ENCODE measurements at places on chromosomes 6 and 20.

GRCh38 chr6:39294899-39295298 is 19.3 kb downstream of the KCNK17 start:
- DNase-seq: no peak

DNA sequence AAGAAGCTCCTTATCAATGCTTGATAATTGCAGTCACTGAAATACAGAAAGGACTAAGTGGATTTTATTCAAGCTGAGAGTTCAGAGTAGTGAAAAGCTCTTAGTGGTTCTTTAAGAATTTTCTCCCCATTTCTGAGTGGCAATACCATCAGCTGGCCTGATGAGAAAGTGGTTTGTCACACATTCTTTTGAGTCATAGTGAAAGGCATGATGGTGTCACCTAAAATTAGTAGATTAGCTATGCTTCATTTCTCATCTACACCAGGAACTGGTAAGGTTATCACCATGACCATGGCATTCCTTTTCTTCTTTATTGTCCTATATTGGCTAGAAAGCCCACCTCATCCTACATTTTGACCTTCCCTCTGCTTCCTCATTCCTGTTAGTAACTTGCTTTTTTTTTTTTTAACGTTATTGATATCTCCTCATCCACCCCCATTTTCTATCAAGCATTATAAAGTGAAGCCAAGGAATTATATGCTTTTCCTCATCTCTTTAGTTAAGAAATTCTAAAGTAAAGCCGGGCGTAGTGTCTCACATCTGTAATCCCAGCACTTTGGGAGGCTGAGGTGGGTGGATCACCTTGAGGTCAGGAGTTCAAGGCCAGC is 67.4 kb upstream of the LOC128125822 start:
- DNase-seq: no peak

DNA sequence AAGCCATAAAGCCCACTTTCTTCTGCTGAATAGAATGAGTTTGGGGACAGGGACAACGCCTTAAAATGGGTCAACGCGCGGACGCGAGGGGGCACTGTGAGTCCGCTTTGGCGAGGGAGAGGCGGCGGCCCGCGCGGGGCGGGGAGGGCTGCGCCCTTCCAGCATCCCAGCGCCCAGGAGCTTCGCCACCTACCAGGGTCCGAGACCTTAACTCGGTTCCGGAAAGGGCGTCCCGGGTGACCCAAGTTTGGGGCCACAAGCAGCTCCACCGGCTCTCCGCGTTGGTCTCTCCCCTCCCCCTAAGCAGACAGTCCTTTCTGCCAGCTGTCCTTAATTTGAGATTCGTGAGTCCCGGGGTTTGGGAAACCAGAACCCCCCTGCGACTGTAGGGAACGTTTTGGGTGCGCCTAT is 1.8 kb upstream of the SAMD5 start:
- no peak for DNase-seq

GRCh38 chr20:13232999-13233398 is 11.9 kb downstream of the ISM1 start:
- DNase-seq: no peak

DNA sequence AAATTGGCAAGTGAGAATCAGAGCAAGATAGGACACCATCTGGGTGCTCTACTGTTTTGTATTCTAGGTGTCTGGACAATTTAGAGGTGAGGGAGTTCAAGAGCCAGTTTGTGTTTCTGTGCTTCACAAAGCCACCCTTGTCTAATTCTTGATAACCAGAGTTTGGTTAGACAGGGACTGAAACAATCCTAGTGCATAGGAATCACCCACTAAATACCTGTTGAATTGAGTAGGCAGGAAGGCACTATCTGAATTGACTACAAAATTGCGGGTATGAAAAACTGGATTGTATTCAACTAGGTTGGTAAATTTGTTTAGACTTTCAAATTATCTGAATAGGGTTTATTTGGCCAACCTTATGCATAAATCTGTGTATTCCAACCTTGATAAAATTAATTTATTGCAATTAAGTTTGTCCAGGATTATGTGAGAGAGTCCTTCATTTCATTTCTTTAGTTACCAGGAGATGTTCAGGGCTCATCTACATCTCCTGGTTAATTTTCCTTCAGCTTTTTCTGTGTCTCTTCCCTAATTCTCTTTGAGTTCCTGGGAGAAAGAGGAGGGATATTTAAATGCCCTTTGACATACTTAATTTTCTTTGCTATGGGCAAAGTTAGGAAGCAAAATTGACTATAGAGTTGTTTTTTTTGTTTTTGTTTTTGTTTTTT is 1.7 kb downstream of the TPX2 start:
- DNase-seq: no peak

DNA sequence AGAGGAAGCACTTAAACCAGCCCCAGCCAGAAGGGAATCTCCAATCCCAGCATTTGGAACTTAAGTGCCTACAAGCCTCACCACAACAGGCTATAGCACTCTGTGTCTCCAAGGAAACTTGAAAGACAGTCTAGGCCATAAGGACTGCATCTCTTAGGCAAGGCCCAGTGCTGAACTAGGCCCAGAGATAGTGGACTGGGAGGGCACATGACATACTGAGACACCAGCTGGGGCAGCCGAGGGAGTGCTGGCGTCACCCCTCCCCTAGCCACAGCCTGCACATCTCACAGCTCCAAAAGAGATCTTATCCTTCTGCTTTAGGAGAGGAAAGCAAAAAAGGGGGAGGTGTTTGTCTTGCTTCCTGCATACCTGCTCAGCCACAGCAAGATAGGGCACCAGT is 618.5 kb downstream of the COL12A1 start:
- DNase-seq: no peak

GRCh38 chr6:14172562-14172961 is 55.0 kb downstream of the CD83 start:
- no peak for DNase-seq

- DNase-seq: no peak
Measured at GRCh38 chr20:49751397-49751736, 37.7 kb upstream of the B4GALT5 start.

DNA sequence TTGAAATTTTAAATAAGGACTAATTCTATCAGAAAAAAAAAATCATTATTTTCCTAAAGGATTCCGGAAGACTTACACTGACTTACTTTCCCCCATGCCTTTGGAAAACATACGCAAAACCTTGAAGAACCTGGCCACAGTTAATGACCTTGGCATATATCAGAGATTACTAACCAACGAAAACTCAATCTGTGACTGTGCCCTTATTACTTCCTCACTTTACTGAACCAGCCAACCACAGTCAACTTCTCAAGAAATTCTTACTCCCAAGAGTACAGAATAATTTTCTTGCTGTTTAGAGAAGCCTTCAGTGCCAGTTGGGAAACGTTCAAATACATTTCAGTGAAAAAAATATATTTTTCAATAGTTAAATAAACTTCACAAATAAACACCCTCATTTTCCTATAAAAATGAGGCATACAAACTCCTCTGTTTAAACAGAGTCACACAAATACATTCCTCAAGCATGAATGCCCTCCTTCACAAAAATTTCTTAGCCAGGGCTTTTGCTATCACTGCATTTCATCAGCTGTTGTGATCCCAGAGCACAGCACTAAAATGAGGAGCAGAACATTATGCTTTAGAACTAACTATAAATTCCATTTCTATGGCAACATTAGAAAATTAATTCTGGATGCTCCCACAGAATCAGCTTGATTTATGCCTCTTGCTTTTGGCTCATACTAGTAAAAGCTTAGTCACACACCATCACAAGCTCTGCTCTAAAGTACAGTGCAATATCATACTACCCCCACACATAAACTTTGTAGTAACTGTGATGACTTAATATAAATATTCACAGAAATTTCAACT is 117.6 kb downstream of the DST start:
- no peak for DNase-seq

- no peak for DNase-seq
Measured at GRCh38 chr20:6784210-6784631, 16.7 kb downstream of the BMP2 start.

Data from RWPE2 (cell line).